ENCODE measurements at places on chromosomes 4 and X.

DNA sequence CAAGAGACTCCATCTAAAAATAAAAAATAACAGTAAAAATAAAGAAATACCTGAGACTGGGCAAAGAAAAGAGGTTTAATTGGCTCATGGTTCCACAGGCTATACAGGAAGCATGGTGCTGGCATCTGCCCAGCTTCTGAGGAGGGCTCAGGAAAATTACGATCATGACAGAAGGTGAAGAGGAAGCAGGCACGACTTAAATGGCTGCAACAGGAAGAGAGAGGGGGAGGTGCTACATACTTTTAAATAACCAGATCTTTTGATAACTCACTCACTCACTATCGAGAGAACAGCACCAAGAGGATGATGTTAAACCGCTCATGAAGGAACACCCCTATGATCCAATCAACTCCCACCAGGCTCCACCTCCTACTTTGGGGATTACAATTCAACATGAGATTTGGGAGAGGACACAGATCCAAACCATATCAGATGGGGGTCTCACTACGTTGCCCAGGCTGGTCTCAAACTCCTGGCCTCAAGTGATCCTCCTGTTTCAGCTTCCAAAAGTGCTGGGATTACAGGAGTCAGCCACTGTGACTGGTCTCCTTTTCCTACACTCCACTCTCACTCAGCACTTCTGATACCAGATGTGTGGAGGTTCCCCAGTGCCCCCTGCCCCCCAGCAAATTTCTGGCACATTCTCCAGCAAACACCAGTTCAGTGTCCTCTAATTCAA lies 11.9 kb upstream of the ZNF157 start:
- no peak for DNase-seq

DNA sequence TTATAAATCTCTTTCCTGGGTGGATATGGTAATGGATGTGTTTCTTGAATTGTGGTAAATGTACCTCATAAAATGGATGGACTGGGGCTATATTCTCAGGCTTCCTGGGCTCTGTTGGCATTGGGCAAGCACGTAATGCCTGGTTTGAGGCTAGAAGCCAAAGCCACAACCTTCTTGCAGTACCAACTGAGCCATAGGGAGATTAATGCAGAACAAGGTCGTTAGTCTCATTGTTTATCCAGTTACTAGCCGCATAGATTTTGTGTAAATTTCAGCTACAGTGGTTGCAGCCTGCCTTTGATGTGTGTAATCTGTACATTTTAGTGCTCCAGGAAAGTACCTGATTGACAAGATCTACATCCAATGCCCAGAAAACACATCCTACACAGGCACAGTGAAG lies 7.2 kb upstream of the LEF1 start:
- DNase-seq = no peak

- no peak for DNase-seq
Measured at GRCh38 chrX:21469071-21469470, 94.9 kb downstream of the CNKSR2 start.

DNA sequence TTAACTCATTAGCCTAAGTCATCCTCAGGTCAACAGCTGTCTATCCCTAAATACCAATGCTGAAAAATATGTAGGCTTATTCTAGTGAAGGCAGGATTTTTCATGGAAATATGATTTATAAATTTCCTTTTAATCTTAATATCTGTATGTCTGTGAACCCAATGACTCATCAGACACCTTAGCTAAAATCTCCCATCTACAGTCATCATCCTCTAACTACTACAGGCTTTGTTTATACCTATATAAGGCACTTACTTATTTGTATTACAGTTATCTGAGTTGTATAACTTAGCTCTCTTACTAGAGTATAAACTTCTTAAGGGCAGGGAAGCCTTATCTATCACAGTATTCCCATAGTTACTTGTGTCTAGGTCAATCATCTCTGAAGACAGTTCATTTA lies 24.2 kb downstream of the AMMECR1 start:
- no peak for DNase-seq

DNA sequence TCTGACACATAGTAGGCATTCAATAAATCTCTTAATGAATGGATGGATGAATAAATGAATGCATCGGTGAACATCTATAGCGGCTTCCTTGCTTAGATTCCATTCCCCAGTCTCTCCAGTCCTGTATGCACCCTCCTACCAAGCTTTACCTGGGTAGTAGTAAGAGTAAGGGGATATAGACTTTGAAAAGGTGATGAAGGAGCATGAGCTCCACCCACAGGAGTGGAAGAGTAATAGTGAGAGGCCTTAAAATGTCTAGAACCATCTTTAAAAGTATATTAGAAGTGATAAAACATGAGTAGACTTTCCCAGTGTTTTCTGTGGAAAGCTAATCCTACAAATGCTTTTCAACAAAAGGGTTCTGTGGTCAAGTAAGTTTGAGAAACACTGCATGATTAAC lies 35.5 kb upstream of the GPC3 start:
- DNase-seq = no peak

GRCh38 chr4:87274803-87275202 lies 47.9 kb downstream of the HSD17B13 start:
- no peak for DNase-seq

DNA sequence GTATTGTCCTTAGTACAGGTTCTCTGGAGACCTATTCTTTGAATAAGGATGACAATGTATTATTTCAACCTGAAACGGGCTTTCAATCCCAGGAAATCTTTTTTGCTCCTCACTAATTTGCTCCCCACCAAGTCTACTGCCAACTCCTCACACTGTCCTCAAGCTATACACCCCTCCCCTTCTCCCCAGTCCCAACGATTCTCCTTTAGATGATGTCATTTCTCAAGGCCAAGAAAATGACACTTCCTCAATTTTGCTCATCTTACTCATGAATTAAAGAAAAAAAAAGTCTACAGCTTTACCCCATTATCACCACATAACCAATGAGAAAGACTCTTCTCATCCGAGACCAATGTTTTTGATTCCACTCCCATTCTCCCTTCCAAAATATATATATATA lies 20.6 kb downstream of the AP1S2 start:
- DNase-seq = no peak

- DNase-seq = peak; percentile 23
Measured at GRCh38 chrX:120790118-120790517, 85.5 kb downstream of the CT47B1 start.

DNA sequence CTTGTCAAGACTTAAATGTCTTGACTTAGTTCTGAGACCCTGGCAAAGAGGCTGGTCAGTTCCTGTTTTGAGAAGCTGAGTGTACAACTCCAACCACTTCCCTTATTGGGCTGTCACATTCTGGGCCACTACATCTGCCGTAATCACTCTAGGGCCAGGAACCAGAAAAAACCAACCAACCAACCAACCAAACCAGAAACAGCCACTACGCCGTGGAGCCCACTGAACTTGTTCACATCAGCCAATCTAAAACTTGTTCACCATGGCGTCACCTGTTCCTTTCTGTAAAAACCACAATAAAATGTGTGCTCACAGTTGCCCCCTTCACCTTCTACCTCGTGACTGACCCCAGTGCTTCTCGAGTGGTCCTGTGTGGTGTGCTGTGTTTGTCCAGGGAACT lies 107.3 kb downstream of the JADE1 start:
- DNase-seq = no peak
